Panc1 (cell line): ENCODE measurements at places on chromosomes 13 and 19.

- DNase-seq, result no peak
Measured at GRCh38 chr13:35669321-35669720, 192.8 kb upstream of the MAB21L1 start.

- DNase-seq, result no peak
Measured at GRCh38 chr13:25292301-25292700, 5.0 kb upstream of the MTMR6 start.

GRCh38 chr19:39494661-39495060, 4.1 kb upstream of the DLL3 start:
- no peak for DNase-seq

DNA sequence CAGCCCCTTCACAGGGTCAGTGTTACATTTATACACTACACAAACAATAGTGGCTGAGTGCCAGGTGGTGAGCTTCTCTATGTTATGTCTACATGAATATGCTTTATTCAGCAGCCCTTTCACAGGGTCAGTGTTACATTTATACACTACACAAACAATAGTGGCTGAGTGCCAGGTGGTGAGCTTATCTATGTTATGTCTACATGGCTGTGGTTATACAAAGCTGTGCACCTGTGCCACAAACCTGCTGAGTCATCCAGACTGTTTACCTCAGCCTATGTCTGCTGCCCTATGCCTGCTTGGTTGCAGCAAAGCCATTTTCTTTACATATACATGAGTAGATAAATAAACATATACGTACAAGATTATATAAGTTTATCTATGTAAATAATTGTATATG, 76.5 kb downstream of the ZNF726 start:
- no peak for DNase-seq

- no peak for DNase-seq
Measured at GRCh38 chr13:46717275-46717674, 79.7 kb downstream of the ESD start.

GRCh38 chr13:114311387-114311786, 2.9 kb upstream of the CHAMP1 start:
- no peak for DNase-seq

DNA sequence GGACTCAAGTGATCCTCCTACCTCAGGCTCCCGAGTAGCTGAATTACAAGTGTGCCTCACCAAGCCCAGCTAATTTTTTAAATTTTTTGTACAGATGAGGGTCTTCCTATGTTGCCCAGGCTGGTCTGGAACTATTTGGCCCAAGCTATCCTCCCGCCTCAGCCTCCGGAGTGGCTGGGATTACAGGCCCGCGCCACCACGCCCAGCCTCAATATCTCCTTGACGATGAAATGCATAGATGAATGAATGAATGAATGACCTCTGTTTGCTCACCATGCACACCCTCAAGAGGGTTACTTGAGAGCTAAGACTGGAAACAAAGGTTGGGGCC, 14.9 kb upstream of the AP1M2 start:
- no peak for DNase-seq

DNA sequence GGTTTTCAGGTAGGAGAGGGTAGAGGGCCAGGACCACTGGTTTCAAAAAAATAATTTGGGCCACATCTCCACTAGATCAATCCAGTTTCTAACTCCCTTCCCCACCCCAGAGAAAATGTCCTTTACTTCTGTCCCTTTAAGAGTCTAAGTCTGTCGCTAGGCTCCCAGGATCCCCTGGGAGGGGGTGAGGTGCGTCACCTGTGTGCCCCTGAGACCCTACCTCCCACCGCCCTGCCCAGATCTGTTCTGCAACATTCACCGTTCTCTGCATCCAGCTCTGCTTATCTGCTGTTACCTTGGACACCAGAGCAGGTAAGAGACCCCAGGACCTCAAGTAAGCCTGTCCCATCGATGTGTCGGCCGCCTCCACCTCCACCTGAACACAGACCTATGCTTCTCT, at the start of gene GFY:
TSS of gene GFY (plus strand) at position 211 of the 400 bp plus-strand sequence. CDS start 1,043 bp downstream, outside the sequence.
- no peak for DNase-seq

DNA sequence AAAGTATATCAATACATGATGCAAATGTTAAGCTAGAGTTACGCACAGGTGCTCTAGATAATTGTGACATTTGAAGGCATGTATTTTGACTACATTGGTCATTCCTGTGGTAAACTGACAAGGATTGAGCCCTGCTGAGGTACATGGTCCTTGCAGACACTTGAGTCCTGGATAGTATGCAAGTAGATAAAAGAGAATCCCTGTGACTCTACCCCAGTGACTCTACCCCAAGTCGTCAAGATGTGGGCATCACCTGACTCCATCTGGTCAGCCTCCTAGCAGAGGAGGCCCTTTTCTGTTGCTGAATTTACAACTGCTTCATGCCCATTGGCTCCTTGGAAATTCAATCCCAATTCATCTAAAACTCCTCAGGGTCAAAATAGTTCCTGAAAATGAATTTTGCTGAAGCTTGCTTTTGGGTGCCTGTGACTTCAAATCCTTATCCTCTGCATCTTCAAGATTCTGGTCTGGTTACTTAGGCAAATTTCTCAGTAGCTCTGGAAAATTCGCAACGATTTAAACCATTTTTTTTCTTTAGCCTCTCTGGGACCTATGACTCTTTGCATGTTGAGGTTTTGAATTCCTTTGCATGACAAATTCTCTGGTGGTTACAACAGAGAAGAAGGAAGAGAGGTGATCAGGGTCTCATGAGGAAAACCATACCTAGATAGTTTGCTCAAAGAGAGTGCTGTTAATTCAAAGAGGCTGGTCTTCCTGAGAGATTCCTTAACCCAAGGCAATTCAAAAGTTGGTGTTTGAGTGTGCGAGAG, 422.1 kb downstream of the FGF9 start:
- DNase-seq, result no peak

GRCh38 chr19:45978156-45978555, 4.5 kb upstream of the NOVA2 start:
- no peak for DNase-seq

- DNase-seq, result no peak
Measured at GRCh38 chr13:47087841-47088240, 191.0 kb upstream of the HTR2A start.

DNA sequence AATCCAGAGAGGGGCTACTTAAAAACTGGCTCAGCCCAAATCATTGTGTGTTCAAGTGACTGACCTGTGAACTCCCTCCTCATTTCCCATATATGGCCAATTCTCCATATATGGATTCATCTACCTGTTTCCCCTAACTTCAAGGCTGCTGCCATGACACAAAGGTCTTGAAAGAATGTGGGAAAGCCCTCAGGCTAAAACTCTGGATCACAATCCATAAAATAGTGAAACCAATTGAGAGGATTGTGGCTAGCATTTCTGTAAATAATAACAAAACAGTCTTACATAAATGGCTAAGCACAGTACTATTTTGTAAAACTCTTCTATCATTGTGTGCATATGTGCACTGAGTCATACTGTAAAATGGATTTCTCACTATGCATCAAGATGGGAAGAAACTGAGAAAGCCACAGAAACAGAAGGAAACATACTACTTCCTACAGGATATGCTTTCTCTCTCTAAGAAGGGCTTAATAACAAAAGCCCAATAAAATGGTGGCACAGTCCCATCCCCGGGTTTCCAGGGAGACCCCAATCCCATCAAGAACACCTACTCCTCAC, 80.5 kb downstream of the FOXO1 start:
- no peak for DNase-seq

GRCh38 chr19:48551437-48552302, at the start of gene SULT2B1:
TSS of gene SULT2B1 (plus strand) at chr19:48552172. CDS start at chr19:48552253, 81 bp downstream.
- no peak for DNase-seq

DNA sequence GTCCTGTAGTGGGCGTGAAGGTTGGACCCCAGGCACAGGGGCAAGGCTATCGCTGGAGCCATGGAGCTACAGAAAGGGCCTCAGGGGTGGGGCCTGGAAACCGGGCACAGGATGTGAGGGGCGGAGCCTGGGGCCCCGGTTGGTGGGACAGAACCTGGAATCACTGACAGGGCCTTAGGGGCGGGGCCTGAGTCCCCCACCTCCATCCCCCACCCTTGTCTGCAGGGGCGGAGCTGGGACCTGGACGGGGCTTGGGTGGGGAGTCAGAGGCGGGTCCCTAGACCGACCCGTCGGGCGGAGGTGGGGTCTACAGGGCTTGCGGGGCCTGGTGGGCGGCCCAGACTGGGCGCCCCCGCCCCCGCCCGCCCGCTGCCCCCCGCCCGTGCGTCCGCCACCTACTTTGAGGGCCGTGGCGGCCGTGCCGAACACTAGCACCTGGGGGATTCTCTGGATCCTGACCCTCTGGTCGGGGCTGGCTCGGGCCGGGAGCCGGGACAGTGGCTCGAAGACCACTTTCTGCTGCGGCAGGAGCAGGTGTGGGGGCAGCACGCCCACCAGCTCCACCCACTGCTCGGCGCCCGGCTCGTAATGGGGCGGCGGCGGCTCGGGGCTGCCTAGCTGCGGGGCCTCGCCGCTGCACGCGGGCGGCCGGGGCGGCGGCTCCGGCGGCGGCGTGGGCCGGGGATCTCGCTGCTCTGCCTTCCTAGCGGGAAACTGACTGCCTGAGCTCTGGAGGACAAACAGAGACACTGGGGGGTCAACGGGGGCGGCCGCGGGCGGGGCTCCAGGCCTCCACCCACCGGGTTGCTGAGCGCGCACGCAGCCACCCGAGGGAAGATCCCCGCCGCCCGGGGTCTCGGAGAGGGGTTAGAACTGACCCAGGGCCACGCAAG, 26.3 kb downstream of the DCAF15 start:
- no peak for DNase-seq

- no peak for DNase-seq
Measured at GRCh38 chr19:43586346-43586745, 9.6 kb downstream of the IRGQ start.

DNA sequence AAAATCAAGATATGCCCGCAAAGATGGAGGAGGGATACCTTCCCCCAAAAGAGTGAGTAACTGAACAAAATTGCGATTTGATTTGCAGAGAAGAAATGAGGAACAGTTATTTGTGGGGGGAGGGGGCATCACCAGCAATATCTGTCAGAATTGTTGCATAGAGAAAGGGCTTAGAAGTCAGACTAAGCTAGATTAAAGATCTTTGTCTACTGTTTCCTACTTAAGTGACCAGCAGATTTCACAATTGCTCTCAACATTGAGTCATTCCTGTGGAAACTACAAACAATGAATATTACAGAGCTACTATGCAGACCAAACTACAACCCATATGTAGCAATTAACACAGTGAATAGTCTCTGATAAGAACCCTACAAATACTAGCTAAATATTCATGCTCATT, 27.4 kb downstream of the FPR3 start:
- no peak for DNase-seq

GRCh38 chr13:86731987-86732386, 932.8 kb upstream of the SLITRK6 start:
- no peak for DNase-seq

DNA sequence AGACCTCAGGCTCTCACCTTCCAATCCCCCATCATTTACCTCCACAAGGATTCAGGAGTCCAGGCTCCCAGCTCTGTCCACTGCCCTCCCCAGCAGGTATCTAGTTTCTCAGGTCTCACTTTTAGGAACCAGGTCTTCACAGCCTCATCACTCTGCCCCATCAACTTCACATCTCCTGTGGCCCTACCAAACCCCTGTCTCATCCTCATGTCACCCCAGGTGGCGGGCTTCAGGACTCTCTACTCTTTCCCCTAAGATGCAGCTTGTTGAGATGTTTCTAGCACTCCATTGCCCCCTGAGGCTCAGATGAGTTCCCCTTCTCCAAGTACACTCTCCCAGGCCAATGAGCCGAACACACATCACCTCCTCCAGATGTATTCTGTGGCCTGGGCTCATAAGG, 1.5 kb downstream of the PPFIA3 start:
- DNase-seq, result no peak

DNA sequence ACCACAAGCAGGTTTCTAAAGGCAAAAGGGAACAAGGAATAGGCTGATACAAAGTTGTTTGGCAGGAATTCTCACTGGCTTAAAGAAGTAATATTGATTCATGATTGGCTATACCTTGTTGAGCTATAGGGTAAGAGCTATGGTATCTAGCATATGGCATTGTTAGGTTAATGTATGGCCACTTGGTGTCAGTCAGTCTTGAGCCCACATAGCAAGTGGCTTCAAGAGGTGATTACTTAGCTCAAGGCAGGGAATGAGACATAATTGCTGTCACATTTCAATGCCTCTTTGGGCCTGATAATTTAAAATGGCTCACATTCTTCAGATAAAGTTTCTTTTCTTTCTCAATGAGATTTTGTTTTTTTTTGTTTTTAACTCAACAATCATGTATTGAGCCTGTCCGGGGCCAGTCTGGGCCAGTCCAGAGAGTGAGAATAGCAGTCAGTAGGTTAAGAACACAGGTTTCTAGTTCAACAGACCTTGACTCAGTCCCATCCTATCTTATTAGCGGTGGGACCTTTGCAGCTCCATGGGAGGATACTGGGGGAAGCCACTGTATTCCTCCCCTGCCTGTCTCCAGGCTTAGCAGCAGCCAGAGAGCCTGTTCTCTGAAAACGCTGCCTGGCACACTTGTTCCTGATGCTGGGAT, 45.8 kb upstream of the RCBTB2 start:
- DNase-seq, result no peak

DNA sequence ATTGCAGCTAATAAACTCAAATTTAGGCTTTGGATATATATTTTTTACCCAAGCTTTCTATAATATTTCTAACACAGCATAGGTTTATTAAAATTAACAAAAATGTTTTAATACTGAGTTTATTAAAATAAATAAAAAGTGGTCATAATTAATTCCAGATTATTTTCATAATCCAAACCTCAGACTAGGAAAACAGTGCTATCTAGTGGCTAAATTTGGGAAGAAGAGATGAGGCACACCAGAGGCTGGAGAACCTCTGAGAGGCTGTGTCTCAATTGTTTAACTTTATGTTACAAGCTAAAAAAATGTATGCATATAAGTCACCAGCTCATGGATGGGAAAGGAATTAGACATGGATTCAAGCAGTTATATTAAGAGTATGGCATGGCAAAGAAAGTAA, 392.5 kb downstream of the DIAPH3 start:
- DNase-seq, result no peak

DNA sequence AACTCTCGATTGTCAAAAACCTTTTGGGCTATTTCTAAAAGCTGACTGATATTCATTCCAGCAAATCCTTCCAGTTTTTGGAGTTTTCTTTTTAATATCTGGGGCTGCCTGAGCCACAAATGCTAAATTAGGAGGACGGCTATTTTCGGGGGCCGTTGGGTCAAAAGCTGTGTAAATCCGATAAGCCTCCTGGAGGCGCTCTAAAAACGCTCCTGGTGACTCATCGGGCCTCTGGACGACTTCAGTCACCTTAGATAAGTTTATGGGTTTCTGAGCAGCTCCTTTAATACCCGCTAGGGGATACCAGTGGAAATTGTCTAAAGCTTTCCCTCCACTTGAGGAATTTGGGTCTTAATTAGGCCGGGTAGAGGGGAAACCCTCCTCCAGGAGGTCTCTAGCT, 66.4 kb downstream of the ZNF730 start:
- DNase-seq, result no peak

- DNase-seq, result no peak
Measured at GRCh38 chr19:36169084-36169760, 17.0 kb upstream of the COX7A1 start.

DNA sequence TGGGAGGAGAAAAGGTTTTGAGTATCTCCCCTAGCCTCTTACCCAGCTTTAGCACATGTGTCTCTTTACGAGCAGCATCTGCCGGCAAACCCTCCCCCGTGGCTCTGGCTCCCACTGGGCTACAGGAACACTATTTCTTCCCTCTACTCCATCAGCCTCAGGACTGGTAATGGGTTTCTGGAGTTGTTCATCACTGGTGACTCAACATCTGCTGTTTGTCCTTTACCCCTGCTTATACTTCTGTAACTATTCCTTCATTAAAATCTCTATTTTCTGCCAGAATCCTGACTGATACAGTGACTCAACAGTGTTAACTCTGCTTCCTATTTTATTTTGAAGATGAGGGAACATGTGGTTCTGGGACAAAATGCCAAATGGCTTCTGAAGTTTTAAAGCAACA, 437.3 kb upstream of the HTR2A start:
- DNase-seq, result no peak
